ENCODE measurements at places on chromosomes 11 and 22.

GRCh38 chr11:115700981-115701875 is 197.0 kb upstream of the CADM1 start:
- no peak for DNase-seq

DNA sequence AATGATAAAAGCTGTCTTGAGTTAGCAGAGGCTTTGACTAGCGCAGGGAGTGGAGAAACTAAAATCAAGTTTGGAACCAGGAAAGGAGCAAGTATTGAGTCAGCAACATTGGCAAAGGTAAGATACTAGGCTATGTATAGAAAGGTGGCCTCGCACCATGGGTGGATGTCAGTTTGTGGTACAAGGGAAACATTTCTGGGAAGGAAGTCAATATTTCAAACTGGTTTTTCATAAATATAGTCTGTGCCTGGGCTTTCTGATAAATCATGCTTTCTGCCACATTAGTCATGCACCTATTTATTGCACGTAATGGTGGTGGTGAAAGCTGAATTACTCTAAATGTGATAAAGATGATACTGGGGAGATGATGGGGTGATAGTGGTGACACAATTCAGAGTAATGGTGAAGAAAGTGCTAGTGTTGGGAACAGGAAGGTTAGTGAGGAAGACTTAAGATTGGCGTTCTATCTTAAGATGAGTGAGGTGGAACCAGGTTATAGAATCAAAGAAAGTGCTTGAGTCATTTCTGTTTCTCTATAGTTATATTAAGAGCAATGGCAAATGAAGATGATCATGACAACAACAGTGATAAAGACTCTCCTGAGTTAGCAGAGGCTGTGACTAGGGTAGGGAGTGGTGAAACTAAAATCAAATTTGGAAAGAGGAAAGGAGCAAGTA is 729.0 kb downstream of the FAM181B start:
- DNase-seq: no peak

- no peak for DNase-seq
These were observed 24.8 kb downstream of the SERPING1 start for GRCh38 chr11:57622263-57622662.

DNA sequence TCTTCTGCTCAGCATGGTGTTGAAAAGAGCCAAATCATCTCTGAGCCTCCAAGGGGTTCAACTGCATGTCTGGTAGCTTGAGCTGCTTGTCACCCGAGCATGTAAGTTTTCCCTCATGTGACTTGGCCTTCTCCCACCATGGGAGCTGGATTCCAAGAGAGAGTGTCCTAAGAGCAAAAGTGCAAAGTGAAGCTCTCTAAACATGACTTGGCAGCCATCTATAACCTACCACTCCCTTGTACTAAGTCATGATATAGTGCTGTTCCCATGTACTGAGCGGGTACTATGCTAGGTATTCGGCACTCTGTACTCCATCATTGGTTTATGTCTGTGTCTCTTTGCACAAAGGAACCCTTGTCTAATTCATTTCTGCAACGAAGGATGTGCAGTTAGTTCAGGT is 19.1 kb downstream of the SEZ6L start:
- DNase-seq: no peak

DNA sequence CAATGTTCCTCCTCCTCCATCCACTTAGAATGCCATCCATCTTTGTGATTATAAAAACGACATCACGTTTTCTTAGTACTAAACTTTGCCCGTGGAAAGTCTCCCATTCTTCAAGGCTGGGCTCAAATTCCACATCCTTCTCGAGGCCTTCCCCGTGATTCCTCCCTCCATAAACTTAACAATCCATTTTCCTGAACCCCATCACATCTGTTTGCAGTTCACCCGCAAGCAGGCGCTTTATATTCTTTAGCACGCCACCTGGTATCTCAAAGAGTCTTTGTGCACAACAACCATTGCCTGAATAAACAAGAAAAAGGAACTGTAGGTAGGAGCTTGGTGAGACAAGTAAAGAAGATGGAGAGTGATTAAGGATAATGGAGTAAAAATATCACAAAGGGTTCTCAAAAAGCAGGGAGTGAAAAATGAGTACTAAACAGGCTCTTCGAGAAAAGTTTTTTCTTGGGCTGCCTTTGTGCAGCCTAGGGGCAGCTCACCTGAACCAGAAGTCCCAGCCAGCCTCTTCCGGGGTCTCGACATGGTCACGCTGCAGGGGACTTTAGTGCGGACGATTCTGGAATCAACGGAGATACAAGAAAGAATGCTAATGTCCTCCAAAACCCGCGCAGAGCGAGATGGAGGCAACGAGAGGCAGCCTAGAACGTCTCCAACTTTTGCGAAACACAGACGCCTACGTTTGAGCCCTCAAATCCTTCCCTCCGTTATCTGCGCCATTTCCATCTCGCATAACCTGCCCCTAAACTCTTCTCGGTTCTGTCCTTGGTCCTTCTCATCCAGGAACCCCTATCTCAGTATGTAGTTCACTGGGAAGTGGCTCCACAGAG is 585 bp downstream of the THYN1 start:
- no peak for DNase-seq

GRCh38 chr22:41382098-41382578 is 396 bp downstream of the TEF start:
- peak; percentile 71 for DNase-seq

GRCh38 chr22:33983558-33983957 is 63.3 kb upstream of the LARGE1 start:
- DNase-seq: no peak

DNA sequence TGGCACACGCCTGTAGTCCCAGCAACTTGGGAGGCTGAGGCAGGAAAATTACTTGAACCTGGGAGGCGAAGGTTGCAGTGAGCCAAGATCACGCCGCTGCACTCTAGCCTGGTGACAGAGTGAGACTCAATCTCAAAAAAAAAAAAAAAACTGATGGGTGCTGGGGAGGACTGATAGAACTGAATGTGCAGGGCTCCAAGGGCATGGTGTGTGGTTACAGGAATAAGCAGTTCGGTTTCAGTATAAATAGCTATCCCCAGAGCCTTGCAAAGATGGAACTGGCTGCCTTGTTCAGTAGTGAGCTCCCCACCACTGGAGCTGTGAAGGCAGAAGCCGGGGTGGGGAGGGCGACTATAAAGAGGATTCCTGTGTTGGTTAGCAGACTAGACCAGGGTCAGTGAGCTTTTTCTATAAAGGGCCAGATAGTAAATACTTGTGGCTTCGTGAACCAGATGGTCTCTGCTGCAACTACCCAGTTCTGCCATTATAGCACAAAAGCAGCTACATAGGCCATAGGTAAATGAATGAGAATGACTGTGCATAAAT is 5.9 kb downstream of the TOM1 start:
- no peak for DNase-seq

GRCh38 chr22:25757686-25758085 is 15.7 kb downstream of the MYO18B start:
- no peak for DNase-seq

- no peak for DNase-seq
These were observed 47.5 kb upstream of the GRAMD1B start for GRCh38 chr11:123382555-123383074.

DNA sequence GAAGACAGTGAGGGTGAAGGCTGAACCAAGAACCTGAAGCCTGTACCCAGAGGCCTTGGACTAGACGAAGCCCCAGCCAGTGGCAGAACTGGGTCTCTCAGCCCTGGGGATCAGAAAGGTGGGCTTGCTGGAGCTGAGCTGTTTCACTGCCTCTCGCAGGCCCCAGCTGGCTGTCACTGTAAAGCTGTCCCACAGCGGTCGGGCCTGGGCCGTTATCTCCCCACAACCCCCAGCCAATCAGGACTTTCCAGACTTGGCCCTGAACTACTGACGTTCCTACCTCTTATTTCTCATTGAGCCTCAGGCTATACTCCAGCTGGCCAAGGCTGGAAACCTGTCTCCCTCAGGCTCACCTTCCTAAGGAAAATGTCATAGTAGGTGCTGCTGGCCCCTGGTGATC is 4.1 kb downstream of the PPP1CA start:
- no peak for DNase-seq

DNA sequence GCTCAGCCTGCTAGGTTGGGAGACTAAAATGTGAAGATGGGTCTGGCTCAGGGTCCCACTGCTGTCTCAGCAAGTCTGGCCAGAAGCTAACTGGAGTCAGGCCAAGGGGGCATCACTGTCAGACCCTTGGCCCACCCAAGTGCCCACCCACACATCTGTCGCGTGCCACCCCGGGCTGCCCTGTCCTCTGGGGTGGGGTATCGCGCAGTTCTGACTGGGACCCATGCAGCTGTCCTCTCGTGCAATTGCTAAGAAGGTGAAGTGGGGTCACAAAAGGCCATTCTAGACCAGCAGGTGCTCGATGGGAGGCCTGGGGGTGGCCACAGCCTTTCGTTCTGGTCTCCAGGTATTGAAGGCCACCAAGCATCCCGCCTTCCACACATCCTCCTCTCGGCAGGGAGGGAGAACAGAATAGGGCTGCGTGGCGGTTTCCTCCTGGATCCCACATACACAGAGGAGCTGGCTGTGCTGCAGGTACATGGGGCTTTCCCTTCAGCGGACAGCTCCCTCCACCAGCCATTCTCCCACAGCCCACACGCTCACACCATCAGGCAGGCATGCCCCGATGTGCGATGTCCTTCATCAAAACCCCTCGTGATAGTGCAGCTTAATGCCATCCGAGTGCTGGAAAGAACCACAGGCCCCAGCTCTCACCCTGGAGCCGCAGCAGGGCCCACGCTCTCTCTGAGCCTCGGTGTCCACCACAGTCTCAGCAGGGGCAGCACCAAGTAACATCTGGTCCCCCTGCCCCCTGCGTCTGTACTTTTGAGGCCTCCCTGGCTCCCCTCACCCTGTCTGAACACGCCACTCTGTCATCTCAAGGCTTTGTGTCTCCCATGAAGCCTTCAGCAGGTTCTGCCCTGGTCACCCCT is 37.6 kb downstream of the SHANK2 start:
- DNase-seq: no peak
